DMS79 treated with DMSO at 0.1 percent for 48 hours (cell line): ENCODE measurements at places on chromosomes 7 and 10.

DNA sequence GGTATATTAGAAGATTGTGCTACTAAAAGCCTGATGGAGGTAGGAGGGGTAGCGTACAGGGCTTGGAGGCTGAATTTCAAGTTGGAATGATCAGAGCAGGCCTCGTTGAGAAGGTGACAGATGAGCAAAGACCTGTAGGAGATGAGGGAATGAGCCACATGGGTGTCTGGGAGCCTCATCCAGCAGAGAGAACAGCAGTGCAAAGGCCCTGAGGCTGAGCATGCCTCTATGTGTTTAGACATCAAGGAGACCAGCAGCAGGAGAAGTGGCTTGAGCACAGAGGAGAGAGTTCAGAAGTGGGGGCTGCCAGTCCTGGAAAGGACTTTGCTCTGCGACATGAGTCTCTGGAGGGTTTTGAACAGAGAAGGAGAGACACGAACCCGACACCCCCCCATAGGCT, 111.7 kb downstream of the TMEM130 start:
- no peak for DNase-seq

- DNase-seq = no peak
These were observed 63.4 kb upstream of the BET1 start for GRCh38 chr7:94067506-94067905.

- DNase-seq = peak; percentile 40
These were observed 33.9 kb downstream of the CACUL1 start for GRCh38 chr10:118720685-118721538.

- no peak for DNase-seq
These were observed 109.3 kb upstream of the INSIG1 start for GRCh38 chr7:155188357-155188756.

DNA sequence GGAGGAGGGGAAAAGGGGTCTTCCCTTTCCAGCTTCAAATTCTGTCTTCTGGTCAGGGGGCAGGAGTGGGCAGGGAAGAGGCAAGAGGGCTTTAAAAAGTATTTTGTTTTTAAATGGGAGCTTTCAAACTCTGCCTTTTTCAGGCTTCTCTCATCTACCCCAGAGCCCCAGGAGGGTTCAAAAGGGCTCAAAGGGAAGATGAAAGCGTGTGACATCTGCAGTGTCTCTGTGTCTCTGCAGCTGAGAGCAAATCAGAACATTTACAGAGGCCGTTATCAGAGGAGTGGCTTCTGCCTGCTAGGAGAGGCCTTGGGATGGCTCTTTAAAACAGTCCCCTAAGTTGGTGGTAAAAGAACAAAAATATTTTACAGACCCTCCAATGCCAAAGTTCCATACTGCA, 30.3 kb downstream of the TRIM8 start:
- no peak for DNase-seq

GRCh38 chr10:20128811-20129210, 312.6 kb downstream of the PLXDC2 start:
- no peak for DNase-seq
